ENCODE measurements at places on chromosomes 3 and 15.

- DNase-seq, result no peak
These were observed 44.9 kb upstream of the PLXNA1 start for GRCh38 chr3:126937973-126938372.

GRCh38 chr3:123637131-123637530 is 52.3 kb upstream of the HACD2 start:
- no peak for DNase-seq

GRCh38 chr3:135226057-135226456 is 431.0 kb downstream of the EPHB1 start:
- peak; percentile 15 for DNase-seq

DNA sequence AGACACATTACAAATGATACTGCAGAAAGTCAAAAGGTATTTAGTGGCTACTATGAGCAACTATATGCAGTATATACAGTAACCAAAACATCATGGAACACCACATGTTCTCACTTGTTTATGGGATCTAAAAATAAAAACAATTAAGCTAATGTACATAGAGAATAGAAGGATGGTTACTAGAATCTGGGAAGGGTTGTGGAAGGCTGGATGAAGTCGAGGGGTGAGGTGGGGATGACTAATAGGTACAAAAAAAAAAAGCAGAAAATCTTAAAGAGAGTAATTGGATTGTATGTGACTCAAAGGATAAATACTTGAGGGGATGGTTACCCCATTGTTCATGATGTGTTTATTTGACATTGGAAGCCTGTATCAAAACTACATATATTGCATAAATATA is 848.8 kb upstream of the GBE1 start:
- no peak for DNase-seq

- DNase-seq, result no peak
These were observed 4.7 kb downstream of the DTWD1 start for GRCh38 chr15:49625460-49626036.

- no peak for DNase-seq
These were observed 406.9 kb downstream of the ROBO2 start for GRCh38 chr3:77446761-77447160.

DNA sequence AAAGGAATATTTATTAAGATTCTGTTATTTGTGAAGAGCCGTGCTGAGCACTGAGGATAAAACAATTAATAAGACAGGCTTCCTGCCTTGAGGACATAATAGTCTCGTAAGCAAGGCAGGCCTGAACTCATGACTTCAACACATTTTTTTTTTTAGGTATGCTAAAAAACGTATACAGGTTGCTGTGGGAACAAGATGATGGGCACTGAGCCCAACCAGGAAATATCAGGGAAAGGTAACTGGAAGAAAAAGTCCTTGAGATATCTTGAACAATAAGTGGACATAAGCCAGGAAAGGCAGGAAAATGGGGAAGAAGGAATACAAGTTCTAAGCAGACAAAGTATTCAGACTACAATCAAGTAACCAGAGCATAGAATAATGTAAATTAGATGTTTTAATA is 26.1 kb downstream of the CERS3 start:
- DNase-seq, result no peak

DNA sequence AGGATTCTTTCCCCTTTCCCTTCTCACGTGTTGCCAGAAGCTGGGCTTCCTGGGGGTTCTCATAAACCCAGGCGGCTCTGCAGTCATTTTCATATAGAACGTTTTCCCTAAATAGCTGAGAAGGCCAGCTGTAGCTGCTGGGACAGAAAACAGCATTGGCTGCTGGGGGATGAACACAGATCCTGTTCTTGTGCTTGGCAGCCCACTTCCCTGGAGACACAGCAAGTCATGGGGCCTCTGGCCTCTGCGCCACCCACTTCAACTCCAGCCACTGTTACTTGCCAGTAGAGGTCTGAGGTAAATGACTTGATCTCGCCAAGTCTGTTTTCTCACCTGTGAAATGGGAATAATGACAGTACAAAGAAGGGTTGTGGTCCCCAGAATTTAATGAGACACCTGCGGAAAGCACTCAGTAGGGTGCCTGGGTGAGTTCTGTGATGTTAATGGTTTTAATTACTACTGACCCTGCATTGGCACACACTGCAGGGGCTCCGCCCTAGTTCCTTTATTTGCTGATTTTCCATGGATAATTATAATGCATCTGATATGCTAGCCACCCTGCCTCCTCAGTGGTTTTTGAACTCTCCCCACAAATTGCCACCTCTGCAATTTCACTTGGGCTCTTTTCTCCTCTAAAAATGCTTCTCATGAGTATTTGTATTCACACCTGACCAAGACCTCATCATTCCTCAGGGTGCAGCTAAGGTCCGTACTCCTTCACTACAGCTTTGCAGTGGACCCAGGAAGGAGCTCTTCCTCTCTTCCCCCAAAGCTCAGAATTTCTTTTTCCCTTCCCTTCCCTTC is 274.7 kb downstream of the RPLP1 start:
- no peak for DNase-seq

DNA sequence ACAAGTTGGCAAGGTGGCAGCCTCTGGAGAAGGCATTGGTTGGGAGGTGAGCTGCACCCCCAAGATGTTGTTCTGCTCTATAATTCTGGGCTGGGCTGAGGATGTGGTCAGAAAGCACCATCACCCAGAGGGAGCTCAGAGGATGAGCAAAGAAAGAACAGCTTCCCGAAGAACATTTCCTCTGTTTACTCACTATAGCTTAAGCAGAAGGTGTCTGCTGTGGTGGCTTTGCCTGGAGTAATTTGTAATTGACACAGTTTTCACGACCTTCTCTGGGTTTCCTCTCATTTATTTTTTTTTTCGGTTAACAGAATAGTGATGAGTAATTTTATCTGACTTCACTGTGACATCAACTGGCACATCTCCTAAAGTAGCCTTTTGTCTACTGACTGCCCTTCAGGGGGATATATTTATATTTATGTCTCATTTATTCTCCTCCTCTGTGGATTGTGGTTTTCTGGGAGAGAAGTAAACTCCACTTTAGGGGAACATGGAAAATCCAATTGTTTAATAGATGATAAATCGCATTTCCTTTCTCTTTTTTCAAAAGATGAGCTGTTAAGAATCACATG is 49.5 kb upstream of the ABHD17C start:
- DNase-seq, result no peak

DNA sequence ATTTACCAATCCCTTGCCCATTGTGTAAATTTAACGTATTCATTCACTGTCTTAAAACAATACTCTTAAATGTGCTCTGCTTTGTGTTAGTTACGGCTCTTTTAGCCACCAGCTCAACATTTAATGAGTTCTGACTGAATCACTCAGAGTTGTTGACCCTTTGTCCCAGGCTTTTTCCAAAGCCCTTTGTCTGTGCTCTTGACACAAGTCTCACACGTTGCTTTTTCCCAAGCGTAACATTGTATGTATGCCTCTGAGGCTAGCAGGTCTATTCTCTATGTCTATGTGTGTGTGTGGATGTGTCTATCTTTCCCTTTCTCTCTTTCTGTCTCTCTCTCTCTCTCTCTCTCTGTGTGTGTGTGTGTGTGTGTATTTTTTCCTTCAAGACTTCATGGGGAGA is 435.4 kb upstream of the GOLIM4 start:
- no peak for DNase-seq

GRCh38 chr3:131038326-131038725 is 11.6 kb downstream of the NEK11 start:
- DNase-seq, result no peak

- DNase-seq, result no peak
These were observed 329.7 kb upstream of the NECTIN3 start for GRCh38 chr3:110741891-110742290.

GRCh38 chr3:59254433-59254832 is 204.6 kb upstream of the CFAP20DC start:
- no peak for DNase-seq

- no peak for DNase-seq
These were observed 21.6 kb downstream of the LYSMD4 start for GRCh38 chr15:99711625-99712024.

DNA sequence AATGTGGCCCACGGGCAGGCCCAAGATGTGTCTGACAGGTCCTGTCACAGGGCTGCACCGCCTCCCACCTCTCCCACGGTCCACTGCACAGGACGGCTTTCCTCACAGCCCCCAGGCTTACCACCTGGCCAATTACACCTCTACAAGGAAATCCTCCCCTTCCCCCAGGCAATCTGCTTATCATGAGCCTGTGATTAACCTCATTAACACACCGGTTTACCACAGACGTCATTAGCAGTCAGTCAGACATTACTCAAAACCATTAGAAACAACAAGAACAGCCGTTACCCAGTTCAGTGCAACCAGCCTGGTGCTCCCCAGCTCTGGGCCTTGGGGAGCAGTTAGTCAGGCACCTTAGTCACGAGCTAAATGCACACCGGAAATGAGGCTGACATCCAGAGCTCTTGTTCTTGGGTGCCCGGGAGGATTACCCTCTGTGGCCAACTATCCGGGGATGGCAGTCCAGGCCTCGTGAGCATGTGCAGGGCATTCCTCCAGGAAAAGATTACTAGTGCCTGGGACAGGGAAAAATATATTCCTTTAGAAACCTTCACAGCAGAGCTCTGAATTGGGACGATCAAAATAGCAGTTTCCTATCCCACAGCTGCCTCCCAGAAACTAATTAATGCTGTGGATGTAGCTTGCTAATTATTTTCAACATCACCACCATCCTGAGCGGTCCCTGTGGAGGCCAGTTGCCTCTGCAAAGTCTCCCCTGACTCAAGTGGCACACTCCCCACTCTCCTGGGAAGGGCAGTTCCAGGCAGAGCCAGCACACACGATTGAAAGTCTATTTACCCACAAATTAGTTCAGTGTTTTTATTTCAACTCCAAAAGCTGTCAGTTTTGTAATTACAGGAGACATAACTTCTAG is 117.4 kb upstream of the ZBED2 start:
- DNase-seq, result no peak

- DNase-seq, result no peak
These were observed 234.9 kb upstream of the TPM1 start for GRCh38 chr15:62807539-62808130.

GRCh38 chr3:106108925-106109324 is 240.1 kb upstream of the CBLB start:
- no peak for DNase-seq

DNA sequence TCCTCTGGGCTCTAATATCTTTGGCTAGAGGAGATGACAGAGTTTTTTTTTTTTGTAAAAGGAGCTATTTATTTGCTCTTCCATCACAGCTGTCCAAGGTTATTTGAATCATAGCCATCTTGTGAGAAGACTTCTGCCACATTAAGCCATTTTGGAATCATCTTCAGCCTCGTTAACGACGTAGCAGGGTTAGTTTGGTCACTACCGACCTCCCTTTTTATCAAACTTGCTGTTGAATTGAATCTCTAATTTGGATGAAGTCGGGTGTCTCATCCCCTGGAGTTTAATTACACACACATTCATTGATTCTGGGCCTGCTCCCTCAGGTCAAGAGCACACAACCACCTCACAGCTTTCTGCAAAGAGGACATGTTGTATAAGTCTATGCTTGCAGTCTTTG is 238.7 kb downstream of the CPNE4 start:
- no peak for DNase-seq

- peak; percentile 6 for DNase-seq
These were observed 46.2 kb upstream of the FOXP1 start for GRCh38 chr3:71629711-71630110.

DNA sequence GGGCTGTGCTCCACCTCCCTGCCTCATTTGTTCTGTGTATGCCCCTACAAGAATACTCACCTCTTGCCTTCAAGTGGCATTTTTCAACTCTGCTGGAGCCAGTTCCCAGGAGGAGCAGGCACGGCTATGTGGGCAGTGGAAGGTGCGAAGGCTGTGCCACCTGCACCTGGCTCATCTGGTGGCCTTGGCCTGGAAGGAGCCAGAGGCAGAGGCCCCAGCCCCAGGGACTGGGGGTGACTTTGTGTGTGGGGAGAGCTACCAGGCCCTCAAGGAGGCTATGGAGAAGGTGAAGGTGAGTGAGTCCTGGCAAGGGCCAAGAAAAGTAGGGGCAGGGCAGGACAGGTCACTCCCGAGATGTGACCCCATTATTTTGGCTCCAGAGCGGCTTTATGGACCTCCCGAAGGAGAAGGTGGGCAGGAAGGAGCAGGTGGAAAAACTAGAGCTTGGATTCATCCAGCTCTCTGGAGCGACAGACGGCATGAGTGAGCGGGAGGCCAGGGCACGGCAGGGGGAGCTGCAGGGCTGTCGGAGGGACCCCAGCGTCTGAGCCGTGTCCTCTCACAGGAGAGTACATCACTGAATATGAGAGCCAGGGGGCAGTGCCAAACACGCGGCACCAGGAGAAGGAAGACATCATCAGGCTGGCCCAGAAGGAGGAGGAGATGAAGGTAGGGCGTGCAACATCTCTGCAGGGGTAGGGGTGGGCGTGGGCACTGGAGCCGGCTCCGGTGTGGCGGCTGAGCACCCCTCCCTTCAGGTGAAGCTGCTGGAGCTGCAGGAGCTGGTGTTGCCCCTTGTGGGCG is 57.3 kb upstream of the UBE2Q2 start:
- DNase-seq, result no peak

- no peak for DNase-seq
These were observed 425.0 kb upstream of the ADAMTS9 start for GRCh38 chr3:65112751-65113300.

- DNase-seq, result no peak
These were observed 264 bp upstream of the CMTM6 start for GRCh38 chr3:32502946-32503286.

GRCh38 chr3:89957451-89957850 is 850.0 kb downstream of the EPHA3 start:
- no peak for DNase-seq

DNA sequence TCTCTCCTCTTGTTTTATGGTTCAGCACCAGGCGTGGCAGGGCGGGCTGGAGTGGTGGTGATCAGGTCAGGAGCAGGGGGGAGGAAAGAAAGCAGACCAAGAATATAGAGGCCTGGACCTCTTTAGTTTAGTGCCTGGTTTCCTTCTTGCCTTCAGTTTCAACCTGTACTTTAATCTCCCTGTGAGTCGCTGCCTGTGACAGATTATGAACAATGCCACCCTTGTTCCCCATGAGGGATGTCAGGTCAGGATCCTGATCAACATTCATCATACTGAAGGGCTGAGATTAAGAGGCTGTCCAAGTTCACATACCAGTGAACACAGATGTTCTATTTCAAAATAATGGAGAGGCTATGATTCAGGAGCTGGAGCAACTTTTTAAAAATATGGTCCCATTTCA is 11.4 kb downstream of the ENTPD3 start:
- DNase-seq, result no peak

GRCh38 chr3:181794011-181794790 is 82.5 kb downstream of the SOX2 start:
- DNase-seq, result no peak

DNA sequence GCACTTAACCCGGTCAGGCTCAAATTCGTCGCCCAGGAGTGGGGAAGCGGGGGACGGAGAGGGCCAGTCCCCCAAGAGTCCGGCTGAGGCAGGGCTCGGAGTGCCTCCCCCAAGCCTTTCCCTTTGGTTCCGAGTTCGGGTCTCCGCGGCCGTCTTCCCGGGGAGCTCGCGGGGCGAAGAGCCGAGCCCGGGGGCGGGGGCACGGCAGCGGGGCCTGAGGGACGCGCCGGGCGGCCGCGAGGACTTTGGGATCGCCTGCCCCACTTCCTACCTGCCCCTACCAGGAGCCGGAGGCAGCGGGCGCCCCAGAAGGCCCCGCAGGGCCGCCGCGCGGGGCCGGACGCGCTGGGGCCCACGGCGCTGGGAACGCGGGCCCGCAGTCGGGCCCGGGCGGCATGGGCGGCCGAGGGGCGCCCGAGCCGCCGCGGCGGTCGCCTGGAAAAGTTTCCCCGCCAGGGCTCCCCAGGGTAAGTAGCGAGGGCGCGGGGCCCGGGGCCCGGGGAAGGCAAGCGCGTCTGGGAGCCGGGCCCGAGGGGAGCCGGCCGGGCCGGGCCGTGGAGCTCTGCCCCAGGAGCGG is 2.8 kb downstream of the FURIN start:
- peak; percentile 24 for DNase-seq
